Left kidney (tissue), 8 donors: ENCODE measurements at places on chromosomes 12 and 14. TPM values are rescaled to one million over a fixed set of nuclear protein-coding genes. Genes with fewer than 3 reads are reported as not detected.
A peak's percentile ranks its signal among the peaks of the same experiment; 100 is the strongest.

GRCh38 chr14:95143808-95144620 lies 13.3 kb downstream of the DICER1 start:
- DNase-seq = no peak

- DNase-seq = no peak
Observed at GRCh38 chr12:42701084-42701483, 111.5 kb upstream of the PRICKLE1 start.

DNA sequence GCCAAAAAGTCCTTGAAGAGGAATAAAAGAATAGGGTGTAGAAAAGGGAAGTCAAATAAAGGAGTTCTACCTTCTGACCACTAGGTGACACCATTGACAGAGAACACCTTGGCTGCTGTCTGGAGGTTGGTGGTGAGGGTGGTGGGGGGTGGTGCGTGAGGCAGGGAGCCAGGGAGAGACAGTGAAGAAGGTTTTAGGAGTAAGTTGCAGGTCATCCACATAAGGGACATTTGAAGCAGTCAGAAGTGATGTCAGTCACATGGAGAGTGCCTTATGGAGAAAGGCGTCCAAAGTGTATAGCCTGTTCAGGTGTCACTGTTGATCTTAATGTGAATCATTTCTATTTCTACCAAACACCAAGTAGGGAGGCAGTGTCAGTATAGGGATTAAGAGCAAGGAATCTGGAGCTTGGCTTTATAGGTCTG lies 279.3 kb upstream of the DDHD1 start:
- peak; percentile 43 for DNase-seq

DNA sequence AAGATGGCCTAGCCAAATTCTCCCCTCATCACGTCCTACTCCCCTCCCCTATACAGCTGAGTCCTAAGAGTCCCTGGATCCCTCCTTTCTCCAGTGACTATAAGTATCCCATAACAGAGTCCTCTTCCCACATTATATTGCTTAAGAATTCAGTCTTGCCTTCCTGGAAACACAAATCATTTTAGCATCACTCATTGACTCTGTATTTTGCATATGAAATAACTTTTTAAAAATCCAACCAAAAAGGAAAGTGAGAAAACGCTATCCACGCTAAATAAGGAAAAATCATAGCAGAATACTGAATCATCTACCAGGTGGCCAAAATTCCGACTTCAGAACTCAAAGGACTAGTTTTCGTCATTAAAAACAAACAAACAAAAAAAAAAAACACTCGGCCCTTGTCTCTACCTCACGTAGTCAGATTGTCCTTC lies 130.2 kb downstream of the GCH1 start:
- DNase-seq = no peak

DNA sequence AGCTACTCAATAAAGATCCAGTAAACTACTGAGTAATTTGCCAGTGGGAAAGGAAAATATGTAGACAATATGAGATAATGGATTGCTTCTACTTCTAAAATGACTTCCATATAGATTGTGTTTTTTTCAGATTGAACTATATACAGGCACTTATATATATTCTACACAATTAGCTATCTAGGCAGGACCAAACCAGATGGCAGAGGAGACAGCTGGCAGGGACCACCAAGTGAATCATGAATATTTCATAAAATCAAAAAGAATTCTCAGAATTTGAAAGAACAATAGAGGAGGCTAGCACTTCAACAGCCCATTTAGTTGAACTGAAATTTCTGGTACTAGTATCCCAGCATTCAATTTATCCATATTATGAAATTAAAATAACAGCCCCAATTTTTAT lies 338.0 kb upstream of the RPL10L start:
- DNase-seq = no peak

The MANSC4 gene
- polyA plus RNA-seq = 0.95 TPM

DNA sequence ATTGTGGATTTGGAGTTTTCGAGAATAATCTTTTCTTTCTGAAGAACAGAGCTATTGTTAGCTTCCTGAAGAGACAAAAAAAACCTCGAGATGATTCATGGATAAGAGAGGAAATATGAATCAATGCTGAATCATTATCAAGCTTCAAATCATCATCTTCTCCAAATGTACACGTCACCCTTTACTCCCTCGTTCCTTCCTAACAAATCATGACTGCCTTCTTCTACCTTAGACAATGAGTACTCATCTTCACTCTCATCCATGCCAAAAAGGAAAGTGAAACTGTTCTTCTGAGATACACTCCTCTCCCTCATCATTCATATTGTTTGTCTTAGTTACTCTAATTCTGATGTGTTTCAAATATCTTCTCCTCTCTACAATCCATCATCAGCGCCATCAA lies 1115.8 kb upstream of the ATXN7L3B start:
- no peak for DNase-seq

GRCh38 chr14:58107947-58108552 lies 44.0 kb downstream of the ARMH4 start:
- DNase-seq = peak; percentile 50

DNA sequence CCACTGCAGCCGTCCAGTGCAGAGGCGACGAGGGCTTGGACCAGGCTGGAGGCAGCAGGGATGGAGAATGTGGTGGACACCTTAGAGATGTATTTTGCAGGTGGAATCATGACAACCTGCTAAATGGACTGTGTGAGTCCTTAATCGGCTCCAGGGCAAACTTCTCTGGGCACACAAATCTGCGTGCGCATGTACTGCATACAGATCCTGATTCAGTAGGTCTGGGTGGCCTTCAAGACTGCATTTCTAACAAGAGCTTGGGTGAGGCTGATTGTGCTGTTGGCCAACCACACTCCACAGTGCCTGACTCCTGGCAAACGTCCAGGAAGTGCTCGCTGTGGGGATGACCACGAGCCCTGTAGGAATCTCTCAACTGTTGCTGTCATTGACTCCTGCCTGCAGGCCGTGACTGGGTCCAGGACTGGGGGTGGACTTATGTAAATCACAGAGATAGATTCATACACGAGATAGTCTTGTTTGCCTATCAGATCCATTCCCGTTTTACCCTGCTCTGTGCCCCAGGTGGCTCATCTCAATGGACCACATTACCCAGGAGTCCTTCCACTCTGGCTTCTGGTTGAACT lies 27.2 kb downstream of the JDP2 start:
- DNase-seq = no peak

The GSG1 gene
- polyA plus RNA-seq = 0.71 TPM

The CEBPE gene
- polyA plus RNA-seq = 0.08 TPM

GRCh38 chr12:70839544-70839943 lies 81.0 kb downstream of the PTPRR start:
- no peak for DNase-seq

GRCh38 chr14:103384450-103385151 lies 614 bp upstream of the MARK3 start:
- no peak for DNase-seq

GRCh38 chr12:12171991-12172511 lies 94.8 kb downstream of the LRP6 start:
- no peak for DNase-seq

DNA sequence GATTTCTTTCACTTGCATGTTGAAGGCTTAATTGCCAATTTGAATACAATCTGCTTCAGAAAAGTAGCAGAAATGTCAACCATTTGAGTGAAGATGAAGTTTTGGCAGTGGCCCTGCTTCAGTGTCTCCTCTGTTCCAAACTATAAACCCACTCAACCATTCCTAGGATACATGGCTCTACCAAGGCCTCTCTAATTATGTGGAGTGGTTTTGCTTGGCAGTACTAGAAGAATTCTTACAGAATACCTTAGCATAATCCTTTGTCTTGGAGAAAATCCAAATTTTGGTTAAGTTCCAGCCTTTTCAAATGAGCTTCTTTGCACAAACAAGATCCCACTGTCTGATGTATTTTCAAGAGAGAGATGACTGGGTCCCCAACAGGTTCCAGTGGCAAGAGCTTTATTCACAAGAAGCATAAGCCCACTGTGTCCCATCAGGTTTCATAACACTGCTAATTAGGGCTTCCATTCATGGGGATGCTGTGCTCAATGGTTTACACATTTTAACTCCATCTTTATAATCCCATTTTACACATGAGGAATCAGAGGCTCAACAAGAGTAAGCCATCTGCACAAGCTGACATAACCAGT lies 234.5 kb downstream of the IPO8 start:
- no peak for DNase-seq

DNA sequence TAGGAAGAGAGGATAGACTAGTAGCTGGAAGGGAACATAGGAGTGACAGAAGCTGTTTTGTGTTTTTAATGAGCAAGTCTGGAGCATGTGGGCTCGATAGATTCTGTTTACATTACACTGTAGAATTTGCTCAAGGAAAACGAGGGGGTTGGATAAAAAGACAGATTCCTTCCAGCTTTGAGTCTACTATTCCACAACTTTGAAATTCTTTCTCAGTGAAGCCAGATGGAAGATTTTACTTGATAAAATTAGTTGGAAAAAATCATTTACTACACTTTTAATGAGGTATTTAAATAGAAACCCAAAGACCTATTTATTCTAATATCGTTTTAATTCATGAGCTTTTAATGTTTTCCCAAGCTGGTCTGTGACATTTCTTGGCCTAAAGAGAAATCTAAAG lies 19.5 kb upstream of the EPS8 start:
- peak; percentile 27 for DNase-seq

GRCh38 chr14:38507299-38507698 lies 251.4 kb upstream of the CLEC14A start:
- DNase-seq = no peak

DNA sequence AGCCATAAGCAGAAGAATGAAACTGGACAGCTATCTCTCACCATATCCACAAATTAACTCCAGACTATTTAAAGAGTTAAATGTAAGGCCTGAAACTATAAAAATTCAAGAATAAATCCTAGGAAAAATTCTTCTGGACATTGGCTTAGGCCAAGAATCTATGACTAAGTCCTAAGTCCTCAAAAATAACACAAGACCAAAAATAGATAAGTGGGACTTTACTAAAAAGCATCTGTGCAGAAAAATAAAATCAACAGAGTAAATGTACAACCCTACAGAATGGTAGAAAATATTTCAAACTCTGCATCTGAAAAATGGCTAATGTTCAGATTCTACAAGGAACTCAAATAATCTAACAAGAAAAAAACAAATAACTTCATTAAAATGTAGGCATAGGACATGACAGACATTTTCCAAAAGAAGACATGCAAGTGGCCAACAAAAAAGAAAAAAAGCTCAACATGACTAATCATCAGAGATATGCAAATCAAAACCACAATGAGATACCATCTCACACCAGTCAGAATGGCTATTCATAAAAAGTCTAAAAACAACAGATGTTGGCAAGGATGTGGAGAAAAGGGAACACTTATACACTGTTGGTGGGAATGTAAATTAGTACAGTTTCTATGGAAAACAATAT lies 61.0 kb upstream of the PPFIA2 start:
- no peak for DNase-seq

- no peak for DNase-seq
Observed at GRCh38 chr12:29286081-29286790, 94.7 kb downstream of the ERGIC2 start.

DNA sequence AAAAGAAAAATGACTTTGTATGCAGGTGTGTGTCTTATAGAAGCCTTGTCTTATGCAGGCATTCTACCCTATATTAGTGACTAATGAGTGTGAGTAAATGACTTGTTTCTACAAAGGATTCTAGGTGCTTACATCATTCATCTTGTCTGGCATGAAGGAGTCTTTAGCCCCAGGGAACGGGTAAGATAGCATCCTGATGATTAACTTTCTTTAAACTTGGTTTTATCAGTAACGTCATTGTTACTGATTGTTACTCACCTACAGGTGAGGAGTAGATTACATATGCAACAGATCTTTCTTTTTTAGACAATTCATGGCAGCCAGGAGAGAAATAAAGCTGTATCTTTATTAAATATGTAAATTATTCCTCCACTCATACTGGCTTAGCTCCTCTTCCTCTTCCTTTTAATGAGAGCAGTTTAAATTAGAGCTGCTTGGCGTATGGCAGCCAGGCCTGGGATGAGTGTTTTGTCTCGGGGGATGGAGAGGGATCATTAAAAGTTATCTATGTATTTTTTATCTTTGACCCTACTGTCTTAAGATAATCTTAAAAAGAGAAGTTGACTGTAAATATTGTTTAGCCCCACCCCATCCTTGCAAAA lies 57.2 kb upstream of the ATP2A2 start:
- no peak for DNase-seq

The RTN1 gene
- polyA plus RNA-seq = 3.9 TPM

The SLC17A8 gene
- polyA plus RNA-seq = 0.35 TPM

The OR11H12 gene
- not detected for polyA plus RNA-seq

The GYS2 gene
- 0.17 TPM for polyA plus RNA-seq

The RGS6 gene
- 1.00 TPM for polyA plus RNA-seq

The SLC22A17 gene
- polyA plus RNA-seq = 62.4 TPM

DNA sequence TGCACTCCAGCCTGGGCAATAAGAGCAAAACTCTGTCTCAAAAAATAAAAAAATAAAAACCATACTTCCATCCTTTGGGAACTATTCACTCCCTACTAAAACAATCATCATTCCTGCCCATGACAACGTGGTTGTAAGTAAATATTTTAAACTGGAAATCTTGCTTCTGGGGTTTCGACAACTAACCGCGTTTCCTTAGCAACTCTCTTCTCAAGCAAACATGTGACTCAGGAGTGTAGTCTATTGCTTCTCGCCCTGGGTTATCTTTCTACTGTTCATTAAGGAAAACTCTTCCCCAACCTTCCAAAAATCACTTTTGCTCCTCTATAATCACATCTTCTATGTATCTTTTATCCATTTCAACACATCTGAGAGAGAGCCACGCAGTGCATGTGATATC lies 21.8 kb downstream of the APPL2 start:
- DNase-seq = no peak

GRCh38 chr12:78628491-78629100 lies 236.0 kb upstream of the SYT1 start:
- DNase-seq = no peak

The TAS2R14 gene
- 5.3 TPM for polyA plus RNA-seq

- DNase-seq = no peak
Observed at GRCh38 chr12:62656591-62657362, 190.2 kb downstream of the MON2 start.

DNA sequence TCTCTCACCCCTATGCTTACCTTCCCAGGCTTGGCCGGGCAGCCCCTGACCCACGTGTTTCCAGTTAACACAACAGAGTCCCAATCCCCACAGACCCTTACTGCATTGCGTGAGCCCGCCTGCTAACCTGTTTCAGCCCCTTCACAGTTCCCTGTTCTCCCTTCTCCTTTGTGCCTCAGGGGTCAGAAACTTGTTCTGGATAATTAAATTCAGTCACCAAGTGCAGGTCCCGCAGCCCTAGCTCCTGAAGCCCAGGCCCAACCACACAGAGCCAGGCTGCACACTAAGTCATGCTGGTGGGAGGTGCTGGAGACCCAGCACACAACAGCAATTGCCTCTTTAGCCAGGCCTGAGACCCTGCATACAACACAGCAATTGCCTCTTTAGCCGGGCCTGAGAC lies 9.6 kb downstream of the ISM2 start:
- no peak for DNase-seq

DNA sequence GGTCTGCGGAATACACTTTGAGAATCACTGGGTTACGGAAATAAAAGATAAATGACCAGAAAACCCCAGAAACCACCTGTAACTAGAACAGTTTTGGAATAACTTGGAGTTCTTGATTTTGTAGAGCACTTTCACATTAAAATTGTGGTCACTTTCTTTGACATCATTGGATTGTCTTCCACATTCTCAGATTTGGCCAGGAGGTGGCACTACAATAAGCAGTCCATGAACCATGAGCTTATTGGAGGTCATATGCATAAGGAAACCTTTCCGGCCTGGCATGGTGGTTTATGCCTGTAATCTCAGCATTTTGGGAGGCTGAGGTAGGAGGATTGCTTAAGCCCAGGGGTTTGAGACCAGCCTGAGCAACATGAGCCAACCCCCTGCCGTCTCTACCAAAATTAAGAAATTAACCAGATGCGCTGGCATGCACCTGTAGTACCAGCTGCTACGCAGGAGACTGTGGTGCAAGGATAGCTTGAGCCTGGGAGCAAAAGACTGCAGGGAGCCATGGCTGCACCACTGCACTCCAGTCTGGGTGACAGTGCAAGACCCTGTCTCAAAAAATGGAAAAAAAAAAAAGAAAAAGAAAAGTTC lies 107.7 kb upstream of the CAND1 start:
- peak; percentile 2 for DNase-seq
